Renal cortical epithelial cell (primary cell): ENCODE measurements at places on chromosomes 4 and X. TPM values are rescaled to one million over a fixed set of nuclear protein-coding genes. Genes with fewer than 3 reads are reported as not detected.

- peak; percentile 11 for DNase-seq
These were observed 25.6 kb upstream of the MMRN1 start for GRCh38 chr4:89868999-89869589.

DNA sequence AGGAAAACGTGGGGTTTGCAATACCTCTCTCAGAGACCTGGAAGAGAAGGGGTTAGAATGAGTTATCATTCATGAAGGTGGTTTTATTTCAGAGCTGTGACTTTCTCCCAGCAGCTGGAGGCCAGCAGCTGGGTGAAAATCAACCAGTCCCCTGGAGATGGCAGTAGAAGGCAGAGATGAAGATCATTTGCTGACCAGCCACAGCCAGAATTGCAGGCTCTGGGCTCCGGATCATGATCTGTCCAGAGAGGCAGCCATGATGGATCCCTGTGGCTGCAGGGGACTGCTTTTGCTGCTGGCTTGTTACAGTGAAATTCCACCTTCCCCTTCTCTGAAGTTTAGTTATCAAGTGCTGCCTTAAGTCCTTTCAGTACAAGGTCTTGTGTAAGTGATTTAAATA lies 46.9 kb upstream of the TAB3 start:
- DNase-seq = peak; percentile 28

GRCh38 chr4:93751411-93751810 lies 77.1 kb upstream of the ATOH1 start:
- DNase-seq = no peak

DNA sequence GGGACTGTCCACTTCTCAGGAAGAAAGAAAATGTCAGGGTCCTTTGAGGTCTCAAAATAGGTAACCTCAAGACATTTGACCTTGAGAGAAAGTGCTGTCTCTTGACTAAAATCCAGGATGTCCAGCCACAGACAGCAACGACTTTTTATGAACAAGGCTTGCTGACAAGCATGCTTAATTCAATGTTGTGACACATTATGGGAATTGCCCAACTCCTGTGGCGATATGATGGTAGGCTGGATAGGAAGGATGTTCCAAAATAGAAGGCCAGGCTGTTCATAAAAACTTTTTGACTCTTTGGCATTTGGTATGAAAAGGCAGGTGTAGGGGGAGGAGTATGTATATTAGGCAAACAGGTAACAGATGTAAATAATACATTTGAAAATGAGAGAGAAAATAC lies 50.8 kb upstream of the EDNRA start:
- DNase-seq = no peak

DNA sequence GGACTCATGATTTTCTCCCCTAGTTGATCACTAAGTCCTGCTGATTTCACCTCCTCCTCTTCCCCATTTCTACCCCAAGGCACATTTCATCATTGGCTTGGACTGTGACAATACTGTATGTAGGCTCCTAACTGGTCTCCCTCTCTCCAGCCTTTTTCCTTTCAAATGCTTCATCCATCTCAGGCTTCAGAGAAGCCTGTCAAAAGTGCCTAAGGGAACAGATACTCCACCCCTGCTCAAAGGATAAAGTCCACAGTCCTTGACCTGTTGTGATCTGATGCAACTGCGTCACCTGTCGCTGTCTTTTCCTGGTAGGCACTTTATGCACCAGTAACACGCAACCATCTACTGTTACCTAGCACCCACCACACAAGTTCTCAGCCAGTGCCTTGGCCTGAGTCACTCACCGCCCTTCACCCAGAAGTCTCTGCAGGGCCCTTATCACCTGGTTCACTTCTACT lies 12.8 kb downstream of the SCARB2 start:
- peak; percentile 89 for DNase-seq

DNA sequence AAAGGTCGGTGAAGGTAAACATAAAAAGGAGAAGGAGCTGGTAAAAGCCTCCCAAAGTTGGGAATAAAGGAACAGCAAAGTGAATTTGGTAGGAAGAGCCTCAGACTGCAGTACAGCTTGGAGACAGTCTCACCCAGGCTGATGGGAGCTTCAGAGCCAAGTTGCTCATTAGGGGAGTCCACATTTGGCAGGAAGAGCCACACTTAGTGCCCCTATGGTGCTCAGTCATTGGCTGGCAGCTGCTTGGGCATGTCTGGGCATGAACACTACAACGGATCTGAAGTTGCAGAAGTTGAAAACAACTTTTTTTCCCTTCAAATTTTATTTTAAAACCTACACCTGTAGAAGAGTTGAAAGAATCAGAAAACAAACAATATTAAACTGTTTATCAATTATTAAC lies 2497.3 kb downstream of the ARAP2 start:
- no peak for DNase-seq

DNA sequence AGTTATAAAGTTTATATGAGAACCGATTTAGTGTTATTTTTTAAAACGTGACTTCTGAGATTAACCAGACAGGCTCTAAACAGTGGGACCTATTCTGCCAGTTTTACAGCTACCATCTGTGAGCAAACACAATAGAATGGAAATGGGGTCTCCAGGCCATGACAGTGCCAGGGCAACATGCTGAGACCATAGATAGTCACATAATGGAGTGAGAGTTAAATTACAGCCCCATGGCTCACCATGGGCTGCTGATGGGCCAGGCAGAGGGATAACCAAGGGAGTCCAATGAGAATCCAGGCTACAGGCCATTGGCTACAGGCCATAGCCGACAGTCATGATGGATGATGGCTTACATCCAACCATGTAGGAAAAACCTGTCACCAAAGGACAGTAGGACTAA lies 183.5 kb upstream of the NDP start:
- DNase-seq = no peak

GRCh38 chr4:98626350-98626749 lies 32.1 kb downstream of the TSPAN5 start:
- DNase-seq = peak; percentile 90

DNA sequence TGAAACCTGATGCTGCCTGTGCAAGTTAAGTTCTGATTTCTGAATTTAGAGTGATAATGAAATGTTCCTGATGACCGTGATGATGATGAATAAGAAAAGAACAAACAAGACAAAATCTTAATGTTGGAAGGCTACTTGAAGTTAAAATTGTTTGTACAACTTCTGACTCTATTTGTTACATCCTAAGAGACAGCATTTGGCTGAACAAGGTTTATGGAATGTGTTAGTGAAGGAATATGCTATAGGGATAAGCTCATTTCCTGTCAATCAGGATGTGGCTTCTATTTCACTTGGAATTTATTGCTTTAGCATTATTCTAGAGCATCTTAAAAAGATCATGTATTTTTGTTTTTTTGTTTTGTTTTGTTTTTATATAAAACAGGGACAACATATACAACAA lies 267.5 kb downstream of the FAT4 start:
- DNase-seq = peak; percentile 5

DNA sequence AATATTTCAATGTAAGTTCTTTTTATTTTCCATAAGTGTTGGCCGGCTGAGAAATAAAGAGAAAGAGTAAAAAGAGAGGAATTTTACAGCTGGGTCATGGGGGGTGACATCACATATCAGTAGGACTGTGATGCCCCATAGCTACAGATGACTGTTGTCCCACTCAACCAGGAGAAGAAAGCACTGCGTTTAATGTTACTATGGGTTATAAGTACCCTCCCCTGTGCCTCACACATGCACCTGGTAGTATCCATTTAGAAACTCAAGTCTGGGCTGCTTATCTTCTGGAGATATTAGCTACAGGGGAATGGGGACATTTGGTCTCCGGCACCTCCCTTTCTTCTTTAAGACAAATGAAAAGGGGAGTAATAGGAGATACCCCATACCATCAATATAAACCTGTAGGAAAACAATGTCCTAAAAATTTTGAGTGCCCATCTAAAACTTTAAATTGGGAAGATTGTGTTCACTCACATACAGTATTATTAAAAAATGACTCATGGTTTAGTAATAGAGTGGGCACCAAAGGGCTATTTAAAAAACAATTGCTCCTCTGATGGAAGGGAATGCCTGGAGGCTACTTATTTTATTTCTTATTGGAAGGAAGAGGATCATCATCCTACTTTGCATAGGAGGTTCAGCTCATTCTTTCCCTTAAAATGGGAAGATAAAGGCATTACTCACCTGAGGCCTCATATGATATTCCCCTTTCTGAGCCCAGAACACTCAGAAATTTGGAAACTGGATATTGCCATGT lies 18.2 kb downstream of the UGT2B11 start:
- DNase-seq = peak; percentile 17

- peak; percentile 11 for DNase-seq
These were observed 220.5 kb upstream of the RPS6KA3 start for GRCh38 chrX:20487227-20487626.

GRCh38 chr4:42558156-42558555 lies 98.7 kb downstream of the ATP8A1 start:
- no peak for DNase-seq

DNA sequence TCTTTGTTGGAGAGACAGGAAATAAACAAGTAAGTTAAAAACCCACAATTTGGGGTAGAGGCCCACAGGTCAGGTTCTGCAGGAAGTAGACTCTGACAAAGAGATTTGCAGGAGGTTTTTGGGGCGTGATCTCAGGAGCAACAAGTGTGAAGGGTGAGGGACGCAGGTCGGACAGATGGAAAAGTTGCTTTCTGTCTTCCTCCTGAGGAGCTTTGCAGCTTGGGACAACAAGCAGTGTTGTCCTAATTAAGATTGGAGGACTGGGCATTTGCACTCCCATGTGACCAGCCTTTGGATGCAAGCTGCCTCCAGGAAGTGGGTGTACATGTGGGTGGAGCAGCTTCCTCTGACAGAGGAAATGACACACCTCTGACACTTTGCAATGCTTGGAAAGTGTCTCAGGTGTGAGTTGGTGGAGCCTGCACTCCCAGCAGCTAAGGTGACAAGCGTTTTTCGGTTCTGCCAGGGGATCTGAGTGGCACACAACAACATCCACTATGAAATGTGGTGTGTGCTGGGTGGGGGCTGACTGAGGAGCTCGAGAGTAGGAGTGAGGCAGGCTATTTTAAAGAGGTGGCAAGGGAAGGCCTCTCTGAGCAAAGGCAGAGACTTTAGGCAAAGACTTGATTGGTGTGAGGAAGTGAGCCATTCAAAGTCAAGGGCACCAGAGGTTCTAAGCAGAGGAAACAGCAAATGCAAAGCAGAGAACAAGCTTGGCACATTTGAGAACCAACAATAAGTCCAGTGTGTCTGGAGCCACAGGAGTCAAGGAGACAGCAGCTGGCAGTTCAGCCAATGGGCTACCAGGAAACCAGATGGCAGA lies 339.8 kb upstream of the GATB start:
- DNase-seq = no peak

DNA sequence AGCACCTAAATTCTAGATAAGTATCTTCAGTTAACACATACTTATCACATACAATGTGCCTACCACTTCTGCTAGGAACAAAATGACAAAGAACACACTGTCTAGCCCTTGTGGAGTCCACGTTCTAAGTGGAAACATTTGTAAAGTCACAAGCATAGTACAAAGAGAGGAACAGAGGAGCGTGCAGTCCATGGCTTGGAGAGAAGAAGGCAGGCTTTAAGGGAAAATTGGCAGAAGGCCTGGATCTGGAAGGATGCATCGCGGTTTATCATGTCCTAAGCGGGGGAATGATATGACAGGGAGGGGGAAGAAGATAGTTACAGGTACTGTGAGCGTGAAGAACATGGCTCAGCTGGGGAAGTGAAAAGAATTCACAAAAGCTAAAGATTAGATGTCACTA lies 218.0 kb downstream of the PRDM5 start:
- DNase-seq = no peak

DNA sequence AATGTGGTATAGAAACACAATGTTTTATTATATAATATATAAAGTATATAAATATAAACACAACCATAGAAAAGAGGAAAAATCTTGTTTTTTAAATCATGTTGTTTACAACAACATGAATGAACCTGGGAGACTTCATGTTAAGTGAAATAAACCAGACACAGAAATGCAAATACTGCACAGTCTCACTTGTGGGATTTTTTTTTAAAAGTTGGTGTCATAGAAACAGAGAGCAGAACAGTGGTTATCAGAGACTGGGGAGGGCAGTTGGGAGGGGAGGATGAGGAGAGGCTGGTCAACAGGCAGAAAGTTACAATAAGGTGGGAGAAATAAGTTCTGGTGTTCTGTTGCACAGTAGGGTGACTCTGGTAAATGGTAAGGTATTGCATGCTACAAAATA lies 57.1 kb downstream of the FREM3 start:
- DNase-seq = no peak

DNA sequence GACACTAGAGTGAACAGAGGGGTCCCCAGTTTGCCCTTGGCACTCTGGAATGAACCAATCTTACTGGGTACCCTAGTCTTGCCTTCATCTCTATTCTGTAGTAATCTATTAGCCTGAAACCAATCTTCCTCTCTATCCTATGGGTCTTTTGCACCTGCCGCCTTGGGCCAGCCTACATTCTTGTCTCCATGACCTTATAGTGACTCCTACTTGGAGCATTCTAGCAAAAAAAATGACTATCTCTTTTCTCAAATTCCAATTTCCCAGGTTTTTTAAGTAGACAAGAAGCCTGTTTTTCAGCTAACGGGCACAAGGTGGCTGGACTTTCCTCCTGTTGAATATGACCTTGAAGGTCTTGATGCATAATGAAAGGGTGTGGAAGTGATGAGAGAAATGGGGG lies 568.7 kb downstream of the TRAM1L1 start:
- no peak for DNase-seq

- no peak for DNase-seq
These were observed 1.5 kb upstream of the ADAD1 start for GRCh38 chr4:122377352-122377751.

- DNase-seq = no peak
These were observed 137.4 kb downstream of the PDLIM5 start for GRCh38 chr4:94588896-94589693.

- no peak for DNase-seq
These were observed 103.6 kb downstream of the GUCY2F start for GRCh38 chrX:109378281-109378680.

The PDE5A gene
- total RNA-seq = 2.1 and 7.6 TPM in 2 replicates

The FHIP1A gene
- total RNA-seq = 17.0 and 19.3 TPM in 2 replicates

The FREM3 gene
- total RNA-seq = not detected in 2 replicates

The DDIT4L gene
- total RNA-seq = 3.9 and 8.2 TPM in 2 replicates

The FTHL17 gene
- not detected in 2 replicates for total RNA-seq

The GBA3 gene
- total RNA-seq = 0.30 and 0.52 TPM in 2 replicates

The ADH5 gene
- total RNA-seq = 156 and 202 TPM in 2 replicates

The SYTL4 gene
- total RNA-seq = 7.1 and 8.6 TPM in 2 replicates

The TDO2 gene
- 0.05 TPM in 1 of 2 replicates, not detected in the other for total RNA-seq

The DUSP9 gene
- total RNA-seq = 1.1 TPM in 1 of 2 replicates, not detected in the other

The TEX13B gene
- total RNA-seq = not detected in 2 replicates

The JAKMIP1 gene
- 0.05 TPM in 1 of 2 replicates, not detected in the other for total RNA-seq

The PHKA1 gene
- 4.0 and 8.0 TPM in 2 replicates for total RNA-seq
